Camera-type eye (tissue), 1 donor: ENCODE measurements at places on chromosomes 3 and 15. TPM values are rescaled to one million over a fixed set of nuclear protein-coding genes. Genes with fewer than 3 reads are reported as not detected.

TNNC1 gene
- total RNA-seq: 105 TPM

IGF1R gene
- 201 TPM for total RNA-seq

ST8SIA2 gene
- total RNA-seq: 18.9 TPM

ILDR1 gene
- 0.99 TPM for total RNA-seq

MUC4 gene
- 5.8 TPM for total RNA-seq

TM4SF1 gene
- total RNA-seq: 86.8 TPM

AMIGO3 gene
- not detected for total RNA-seq

SLC24A5 gene
- total RNA-seq: 22.1 TPM

CP gene
- total RNA-seq: 47.8 TPM

ABTB1 gene
- total RNA-seq: 41.1 TPM

VIPR1 gene
- total RNA-seq: 3.7 TPM

SPRED1 gene
- 48.4 TPM for total RNA-seq

HTR3E gene
- total RNA-seq: not detected
